Activated T-cell treated with anti-CD3 and anti-CD28 coated beads for 1 hour (primary cell): ENCODE measurements at places on chromosomes 2 and 18.
A peak's percentile ranks its signal among the peaks of the same experiment; 100 is the strongest.

DNA sequence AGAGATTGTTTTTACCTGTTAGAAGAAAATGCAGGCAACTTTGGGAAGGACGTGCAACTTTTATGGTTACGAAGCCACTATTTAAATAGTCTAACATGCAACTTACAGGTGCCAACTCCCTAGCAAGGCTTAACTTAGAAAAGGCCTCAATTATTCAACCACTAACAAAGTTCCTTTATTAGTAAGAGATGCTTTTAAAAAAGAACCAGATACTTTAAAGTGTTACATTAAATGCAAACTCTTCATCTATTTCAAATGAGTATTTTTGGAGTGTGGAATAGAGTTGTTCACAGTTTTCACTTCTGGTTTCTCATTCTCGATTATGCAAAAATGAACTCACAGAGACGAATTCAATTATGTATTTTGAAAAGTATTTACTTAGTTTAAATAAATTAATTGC lies 51.7 kb downstream of the PELI1 start:
- no peak for DNase-seq

GRCh38 chr2:98818164-98818563 lies 87.2 kb upstream of the MGAT4A start:
- DNase-seq: no peak

DNA sequence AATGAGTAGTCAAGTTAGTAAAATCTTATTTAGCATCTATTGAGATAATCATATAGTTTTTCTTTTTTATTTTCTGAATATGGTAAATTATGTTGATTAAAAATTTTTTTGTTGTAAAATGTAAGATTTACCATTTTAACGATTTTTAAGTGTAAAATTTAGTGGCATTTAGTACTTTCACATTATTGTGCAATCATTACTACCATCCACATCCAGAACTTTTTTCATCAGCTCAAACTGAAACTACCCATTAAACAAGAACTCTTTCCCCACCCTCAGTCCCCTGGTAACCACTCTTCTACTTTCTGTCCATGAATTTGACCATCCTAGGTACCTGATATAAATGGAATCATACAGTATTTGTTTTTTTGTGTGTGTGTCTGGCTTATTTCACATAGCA lies 11.1 kb downstream of the RAB3GAP1 start:
- no peak for DNase-seq

- no peak for DNase-seq
Observed at GRCh38 chr2:1681017-1681318, 63.3 kb downstream of the PXDN start.

GRCh38 chr2:71669058-71669456 lies 215.7 kb downstream of the DYSF start:
- DNase-seq: no peak

DNA sequence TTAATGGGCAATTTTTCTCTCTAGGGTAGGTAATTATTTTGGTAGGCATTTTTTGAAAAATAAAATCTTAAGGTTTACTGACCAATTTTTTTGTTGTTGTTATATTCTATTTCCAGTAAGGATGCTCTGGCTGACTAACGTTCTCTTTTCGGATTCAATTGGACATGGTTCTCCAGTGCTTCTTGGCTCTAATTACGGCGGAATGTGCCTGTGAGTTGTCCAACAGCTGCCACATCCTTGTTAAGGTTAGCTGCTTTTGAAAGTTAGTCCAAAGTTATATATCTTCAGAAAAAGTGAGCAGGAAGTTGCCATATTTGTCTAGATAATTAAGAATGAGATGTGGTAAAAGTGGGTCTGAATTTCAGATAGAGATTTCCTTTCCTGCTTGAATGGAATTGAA lies 45.8 kb upstream of the SMIM21 start:
- DNase-seq: no peak

DNA sequence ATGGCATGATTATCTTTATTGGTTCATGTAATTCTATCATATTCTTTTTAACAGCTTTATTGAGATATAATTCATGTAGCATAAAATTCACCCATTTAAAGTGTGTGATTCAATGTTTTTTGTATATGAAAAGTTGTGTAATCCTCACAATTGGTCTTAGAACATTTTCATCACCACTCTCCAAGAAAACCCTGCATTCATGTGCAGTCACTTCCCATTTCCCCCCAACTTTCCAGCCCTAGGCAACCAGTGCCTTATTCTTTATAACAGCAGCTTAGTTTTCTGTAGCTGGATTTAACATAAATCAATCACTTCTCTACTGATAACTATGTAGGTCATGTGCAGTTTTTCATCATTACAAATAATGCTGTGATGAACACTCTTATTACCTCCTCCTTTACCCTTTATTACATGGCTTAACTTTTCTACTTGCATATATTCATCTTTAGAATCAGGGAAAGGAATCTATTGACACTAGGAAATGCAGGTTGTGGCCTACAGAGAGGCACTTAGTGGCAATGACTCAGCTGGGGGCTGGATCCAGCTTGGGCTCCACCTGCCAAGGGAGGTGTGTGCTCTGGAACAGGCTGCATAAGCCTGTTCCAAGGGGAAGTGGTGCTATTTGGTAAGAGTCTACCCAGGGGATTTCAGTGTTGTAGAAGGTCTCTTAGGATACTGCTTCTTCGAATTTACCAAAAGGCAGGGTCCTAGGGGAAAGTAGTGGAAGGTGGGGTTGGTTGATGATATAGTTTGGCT lies 89.1 kb downstream of the ETAA1 start:
- DNase-seq: no peak

- no peak for DNase-seq
Observed at GRCh38 chr18:79471046-79471445, 75.3 kb downstream of the NFATC1 start.

GRCh38 chr2:29000481-29000880 lies 19.4 kb downstream of the TOGARAM2 start:
- DNase-seq: peak; percentile 26

- no peak for DNase-seq
Observed at GRCh38 chr2:105928086-105928485, 183.4 kb downstream of the NCK2 start.

- no peak for DNase-seq
Observed at GRCh38 chr18:6601241-6601640, 128.3 kb upstream of the ARHGAP28 start.

DNA sequence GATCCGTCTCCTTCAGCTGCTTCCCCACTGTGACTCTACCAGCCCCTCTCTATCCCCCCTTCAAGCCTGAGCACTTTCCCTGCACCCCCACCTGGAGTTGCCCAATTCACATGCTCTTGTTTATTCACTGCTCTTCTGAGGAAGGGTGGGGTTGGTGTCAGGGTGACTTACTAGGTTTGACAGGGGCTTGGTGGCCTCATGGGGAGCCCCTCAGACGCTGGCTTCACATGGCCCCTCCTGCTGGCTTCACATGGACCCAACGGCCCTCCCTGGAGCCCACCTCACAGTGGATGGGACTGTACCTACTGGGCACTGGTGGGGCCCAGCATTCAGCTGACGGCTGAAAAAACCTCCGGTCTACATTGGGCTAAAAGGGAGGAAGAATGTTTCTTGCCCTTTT lies 16.7 kb upstream of the MRPL33 start:
- DNase-seq: no peak

- no peak for DNase-seq
Observed at GRCh38 chr2:224586127-224586695, 1.0 kb upstream of the CUL3 start.

- no peak for DNase-seq
Observed at GRCh38 chr2:236545248-236545658, 24.4 kb upstream of the ACKR3 start.

DNA sequence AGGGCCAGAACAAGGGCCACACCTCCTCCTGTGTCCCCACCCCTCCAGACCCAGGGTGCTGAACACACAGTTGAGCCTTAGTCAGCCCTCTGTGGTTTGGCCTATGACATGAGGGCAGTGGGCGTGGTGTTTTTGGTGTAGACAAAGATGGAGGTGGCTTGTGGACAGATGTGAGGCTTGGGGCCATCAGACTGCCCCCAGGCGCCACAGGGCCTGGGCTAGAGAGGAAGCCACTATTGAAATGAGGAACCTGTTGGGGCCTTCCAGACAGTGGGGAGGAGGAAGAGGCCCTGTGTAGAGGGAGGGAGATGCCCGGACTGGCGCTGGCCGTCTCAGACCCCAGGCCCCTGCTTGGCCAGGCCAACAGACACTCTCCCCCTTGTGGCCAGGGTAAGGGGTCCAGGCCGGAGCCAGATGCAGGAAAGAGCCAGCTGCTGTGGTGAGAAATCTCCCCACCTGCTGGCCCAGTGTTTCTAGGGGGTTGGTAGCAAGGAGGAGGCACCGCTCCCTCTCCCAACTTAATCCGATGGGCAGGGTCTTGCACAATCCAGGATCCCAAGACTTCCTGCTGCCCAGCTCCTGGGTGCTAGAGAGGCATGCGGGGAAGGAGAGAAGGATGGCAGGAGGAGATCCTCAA lies 53.8 kb downstream of the SMAD7 start:
- DNase-seq: no peak

DNA sequence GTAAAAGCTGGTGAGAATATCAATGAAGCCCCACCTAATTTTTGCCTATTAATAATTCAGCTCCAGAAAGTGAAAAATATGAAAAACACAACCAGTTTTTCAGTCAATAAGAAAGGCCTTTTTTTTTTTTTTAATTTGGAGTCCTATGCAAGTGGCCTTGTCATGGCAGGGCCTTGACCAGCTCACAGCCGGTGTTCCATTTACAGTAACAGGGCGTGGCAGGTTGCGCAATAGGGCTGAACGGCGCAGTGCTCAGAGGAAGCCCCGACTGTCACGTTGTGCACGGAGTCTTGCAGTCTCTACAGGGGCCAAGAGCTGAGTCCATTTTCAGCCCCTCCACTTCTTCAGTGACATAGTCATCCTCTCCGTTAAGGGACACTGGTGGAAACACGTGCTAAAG lies 184.1 kb upstream of the FN1 start:
- no peak for DNase-seq

DNA sequence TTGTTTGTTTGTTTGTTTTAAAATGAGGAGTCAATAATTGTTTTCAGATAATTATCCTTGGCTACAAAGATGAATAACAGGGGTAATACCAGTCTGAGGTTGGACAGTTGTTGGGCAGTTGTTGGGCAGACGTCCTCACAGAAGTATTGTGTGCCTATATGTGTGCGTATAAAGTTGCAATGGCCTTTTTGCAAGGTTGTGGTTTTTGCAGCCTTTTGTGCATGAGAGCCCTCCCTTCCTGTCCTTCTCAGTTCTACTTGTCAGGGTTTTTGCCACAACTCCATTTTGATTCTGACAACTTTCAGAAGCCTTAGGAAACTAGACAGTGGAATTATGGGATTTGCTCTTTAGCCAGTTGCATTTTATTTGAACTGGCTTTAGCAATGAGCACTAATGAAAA lies 6.0 kb upstream of the STK39 start:
- DNase-seq: no peak

- no peak for DNase-seq
Observed at GRCh38 chr2:71303849-71304248, 27.7 kb upstream of the ZNF638 start.

- DNase-seq: no peak
Observed at GRCh38 chr2:118046634-118047210, 32.9 kb upstream of the CCDC93 start.

DNA sequence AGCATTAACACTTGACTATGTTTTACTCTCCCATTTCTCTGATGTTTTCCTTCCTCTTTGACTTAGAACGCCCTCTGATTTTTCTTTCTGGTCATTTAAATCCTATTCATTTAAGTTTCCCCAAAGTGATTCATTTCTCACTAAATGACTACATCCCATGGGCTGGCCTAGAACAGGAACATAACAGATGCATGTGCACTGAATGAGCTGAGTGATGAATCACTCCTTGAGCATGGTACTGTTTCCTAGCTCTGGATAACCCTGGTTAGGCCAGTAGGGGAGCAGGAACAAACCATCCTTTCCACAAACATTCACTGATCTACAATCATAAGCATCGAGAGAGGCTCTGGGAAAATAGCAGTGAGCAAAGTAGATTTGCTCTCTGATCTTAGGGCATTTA lies 221.9 kb upstream of the SETBP1 start:
- no peak for DNase-seq

- DNase-seq: no peak
Observed at GRCh38 chr18:56649996-56650395, 1.2 kb upstream of the WDR7 start.

DNA sequence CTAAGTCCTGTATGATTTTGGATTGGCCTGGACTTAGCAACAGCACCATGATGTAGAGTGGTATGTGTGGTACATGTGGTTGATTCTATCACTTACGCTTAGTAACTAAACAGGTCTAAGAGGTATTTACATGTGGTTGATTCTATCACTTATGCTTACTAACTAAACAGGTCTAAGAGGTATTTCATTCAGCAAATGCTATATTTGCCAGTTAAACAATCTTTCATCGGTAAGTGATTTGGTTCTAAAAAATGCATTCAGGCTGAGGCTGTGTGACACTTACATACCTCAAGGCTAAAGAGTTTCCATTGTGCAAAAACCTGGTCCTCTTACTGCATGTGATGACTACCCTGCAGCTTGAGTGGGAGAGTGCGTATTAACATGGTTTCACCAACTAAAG lies 13.1 kb downstream of the EIF4E2 start:
- no peak for DNase-seq

GRCh38 chr18:12891561-12891960 lies 7.5 kb upstream of the PTPN2 start:
- DNase-seq: no peak

- DNase-seq: no peak
Observed at GRCh38 chr18:3675994-3676393, 226.0 kb downstream of the TGIF1 start.

GRCh38 chr2:201969938-201970785 lies 63.5 kb upstream of the FZD7 start:
- no peak for DNase-seq

DNA sequence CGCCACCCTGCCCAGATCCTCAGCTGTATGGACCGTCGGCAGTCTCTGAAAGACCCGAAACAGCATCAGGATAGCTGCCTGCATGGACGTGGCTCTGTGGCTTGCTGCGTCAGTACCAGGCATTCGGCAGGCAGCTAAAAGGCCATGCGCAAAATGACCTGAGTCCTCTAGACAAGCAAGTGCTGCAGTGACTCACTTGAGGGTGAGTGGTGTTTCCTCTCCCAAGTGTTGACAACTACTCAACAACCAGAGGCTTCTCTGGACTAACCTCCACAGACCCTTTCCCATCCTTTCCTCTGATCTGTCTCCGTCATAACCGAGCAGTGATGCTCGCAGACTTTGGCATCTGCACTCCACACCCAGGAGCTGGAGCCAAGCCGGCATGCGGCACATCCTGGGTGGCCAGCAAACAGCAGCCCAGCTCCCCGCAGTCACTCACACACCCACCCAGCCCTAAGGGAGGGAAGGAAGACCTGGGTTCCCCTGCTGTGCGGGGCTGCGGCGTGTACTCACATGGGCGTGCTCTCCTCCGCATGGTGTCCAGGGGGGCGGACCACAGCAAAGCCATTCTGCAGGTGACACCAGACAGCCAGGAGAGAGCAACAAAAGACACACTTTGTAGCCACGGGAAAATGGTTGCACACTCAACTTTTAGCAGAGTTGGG lies 239.3 kb downstream of the TWIST2 start:
- no peak for DNase-seq

DNA sequence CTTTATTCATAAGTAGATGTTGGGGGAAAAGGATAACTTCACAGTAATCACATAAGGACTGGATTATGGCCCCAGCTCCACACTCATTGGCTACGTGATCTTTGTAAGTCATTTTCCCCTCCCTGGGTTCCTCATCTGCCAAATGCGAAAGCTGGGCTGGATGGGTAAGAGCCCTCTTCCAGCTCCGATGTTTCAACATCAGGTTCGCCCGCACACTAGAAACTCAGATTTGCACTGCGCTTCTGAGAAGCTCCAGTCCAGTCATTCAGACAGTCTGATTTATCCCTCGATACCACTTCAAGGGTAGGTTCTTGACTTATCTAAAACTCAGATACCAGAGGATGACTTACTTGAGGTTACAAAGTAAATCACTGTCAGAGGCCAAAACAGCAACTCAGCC lies 31.0 kb upstream of the RMDN2 start:
- DNase-seq: no peak
